Activated effector memory CD4-positive, alpha-beta T cell treated with Interleukin-2 at 50 U/mL for 16 hours (primary cell): ENCODE measurements at places on chromosomes 6 and 20.

GRCh38 chr6:27031302-27031701, 216.2 kb upstream of the PRSS16 start:
- no peak for DNase-seq

DNA sequence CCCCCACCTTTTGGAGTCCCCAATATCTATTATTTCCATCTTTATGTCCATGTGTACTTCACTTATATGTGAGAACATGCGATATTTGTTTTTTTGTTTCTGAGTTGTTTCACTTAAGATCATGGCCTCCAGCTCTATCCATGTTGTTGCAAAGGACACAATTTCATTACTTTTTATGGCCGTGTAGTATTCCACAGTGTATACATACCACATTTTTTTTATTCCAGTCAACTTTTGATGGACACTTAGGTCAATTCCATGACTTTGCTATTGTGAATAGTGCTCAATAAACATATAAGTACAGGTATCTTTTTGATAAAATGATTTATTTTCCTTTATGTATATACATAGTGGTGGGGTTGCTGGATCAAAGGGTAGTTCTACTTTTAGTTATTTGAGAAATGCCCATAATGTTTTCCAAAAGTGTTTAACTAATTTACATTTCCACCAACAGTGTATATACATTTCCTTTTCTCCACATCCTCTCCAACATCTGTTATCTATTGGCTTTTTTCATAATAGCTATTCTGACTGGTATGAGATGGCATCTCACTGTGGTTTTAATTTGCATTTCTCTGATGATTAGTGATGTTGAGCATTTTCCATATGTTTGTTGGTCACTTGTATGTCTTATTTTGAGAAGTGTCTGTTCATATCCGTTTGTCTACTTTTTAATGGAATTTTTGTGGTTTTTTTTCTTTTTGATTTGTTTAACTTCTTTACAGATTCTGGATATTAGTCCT, 34.0 kb upstream of the COL10A1 start:
- no peak for DNase-seq

- no peak for DNase-seq
These were observed 9.7 kb downstream of the PNISR start for GRCh38 chr6:99415446-99415845.

GRCh38 chr6:15444881-15445280, 199.0 kb downstream of the JARID2 start:
- DNase-seq = no peak
